GM23338 (cell line): ENCODE measurements at places on chromosomes 5 and 9.

GRCh38 chr5:7494481-7495130, 98.7 kb downstream of the ADCY2 start:
- no peak for DNase-seq

GRCh38 chr5:93107141-93107540, 473.9 kb downstream of the NR2F1-AS1 start:
- DNase-seq: no peak

DNA sequence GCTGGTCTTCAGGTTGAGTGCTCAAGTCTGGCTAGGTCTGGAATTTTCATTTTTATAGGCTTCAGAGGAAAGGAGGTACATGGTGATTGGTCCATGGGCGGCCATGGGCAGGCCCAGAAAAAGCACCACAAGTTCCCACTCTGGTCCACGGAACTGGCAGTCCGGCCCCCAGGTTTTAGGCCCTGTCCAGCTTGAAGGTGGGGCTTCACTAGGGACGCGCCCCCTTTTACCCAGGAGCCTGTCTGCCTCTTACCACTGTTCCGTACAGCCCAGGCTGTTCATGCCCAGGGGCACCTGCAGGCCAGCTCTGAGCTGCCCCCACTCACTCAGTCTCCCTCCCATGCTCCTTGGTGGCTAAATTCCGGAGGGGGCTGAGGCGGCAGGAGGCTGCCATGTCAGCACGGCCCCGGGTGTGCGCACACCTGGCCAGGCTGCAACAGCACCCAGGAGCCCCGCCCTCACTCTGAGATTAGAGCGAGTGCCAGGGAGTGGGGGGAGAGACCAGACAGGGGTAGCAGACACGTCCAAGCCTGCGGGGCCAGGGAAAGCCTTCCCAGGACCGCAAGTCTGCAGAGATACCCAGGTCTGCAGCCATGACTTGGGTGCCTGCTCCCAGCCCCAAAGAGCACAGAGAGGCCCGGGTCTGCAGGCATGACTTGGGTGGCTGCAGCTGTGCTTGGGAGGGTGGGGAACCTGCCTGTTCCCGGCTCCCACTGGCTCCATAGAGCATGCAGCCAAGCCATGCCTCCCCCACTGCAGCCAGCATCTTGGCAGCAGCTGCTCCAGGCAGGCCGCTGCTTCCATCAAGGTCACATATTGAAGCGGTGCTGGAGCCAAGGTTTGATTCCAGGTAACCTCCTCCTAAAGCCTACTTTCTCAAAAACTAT, 390.2 kb upstream of the SGCD start:
- DNase-seq: no peak

DNA sequence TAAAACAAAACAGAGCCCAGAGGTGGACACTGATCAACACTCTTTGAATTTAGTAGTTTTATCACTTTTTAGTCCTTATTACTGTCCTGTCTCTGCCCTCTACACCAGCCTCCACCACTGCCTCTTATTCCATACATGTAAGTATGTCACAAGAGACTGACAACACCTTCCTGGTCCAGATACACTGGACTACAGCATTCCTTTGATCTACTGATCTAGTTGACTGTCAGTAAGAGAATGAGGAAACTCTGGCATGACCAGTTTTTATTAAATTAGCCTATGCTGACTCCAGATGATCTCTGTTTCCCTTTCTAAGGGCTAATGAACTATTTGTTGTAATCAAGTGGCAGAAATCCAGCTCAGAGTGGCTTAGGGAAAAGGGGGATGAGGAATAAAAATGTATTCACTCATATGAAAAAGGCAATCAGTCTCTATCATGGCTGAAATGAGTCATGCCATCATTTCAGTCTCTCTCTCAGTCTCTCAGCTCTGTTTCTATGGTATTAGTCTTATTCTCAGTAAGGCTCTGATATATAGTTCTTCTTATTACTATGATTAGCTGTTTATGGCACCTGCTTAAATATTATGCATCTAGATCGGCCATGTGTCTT, 5.5 kb downstream of the ARHGEF37 start:
- no peak for DNase-seq

GRCh38 chr5:92729088-92729487, 851.9 kb downstream of the NR2F1-AS1 start:
- no peak for DNase-seq

- no peak for DNase-seq
Measured at GRCh38 chr5:121378046-121378445, 473.6 kb upstream of the FTMT start.

GRCh38 chr5:146667633-146668272, 151.8 kb upstream of the GPR151 start:
- no peak for DNase-seq

- no peak for DNase-seq
Measured at GRCh38 chr5:42591015-42591414, 165.6 kb upstream of the CCDC152 start.

DNA sequence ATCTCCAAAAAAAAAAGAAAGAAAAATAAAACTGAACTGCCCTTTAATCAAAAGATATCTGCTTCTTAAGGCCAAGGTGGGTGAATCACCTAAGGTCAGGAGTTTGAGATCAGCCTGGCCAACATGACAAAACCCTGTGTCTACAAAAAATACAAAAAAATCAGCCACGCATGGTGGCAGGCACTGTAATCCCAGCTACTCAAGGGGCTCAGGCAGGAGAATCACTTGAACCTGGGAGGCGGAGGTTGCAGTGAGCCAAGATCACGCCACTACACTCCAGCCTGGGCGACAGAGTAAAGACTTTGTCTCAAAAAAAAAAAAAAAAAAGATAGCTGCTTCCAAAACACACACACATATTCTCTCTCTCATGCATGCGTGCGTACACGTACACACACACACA, 17.8 kb downstream of the SCAI start:
- DNase-seq: no peak
